ENCODE measurements at places on chromosomes 11 and 22. TPM values are rescaled to one million over a fixed set of nuclear protein-coding genes. Genes with fewer than 3 reads are reported as not detected.

GRCh38 chr11:115357066-115357465 lies 147.1 kb downstream of the CADM1 start:
- DNase-seq = no peak

GRCh38 chr22:46366801-46367706 lies 31.5 kb downstream of the TRMU start:
- DNase-seq = no peak

DNA sequence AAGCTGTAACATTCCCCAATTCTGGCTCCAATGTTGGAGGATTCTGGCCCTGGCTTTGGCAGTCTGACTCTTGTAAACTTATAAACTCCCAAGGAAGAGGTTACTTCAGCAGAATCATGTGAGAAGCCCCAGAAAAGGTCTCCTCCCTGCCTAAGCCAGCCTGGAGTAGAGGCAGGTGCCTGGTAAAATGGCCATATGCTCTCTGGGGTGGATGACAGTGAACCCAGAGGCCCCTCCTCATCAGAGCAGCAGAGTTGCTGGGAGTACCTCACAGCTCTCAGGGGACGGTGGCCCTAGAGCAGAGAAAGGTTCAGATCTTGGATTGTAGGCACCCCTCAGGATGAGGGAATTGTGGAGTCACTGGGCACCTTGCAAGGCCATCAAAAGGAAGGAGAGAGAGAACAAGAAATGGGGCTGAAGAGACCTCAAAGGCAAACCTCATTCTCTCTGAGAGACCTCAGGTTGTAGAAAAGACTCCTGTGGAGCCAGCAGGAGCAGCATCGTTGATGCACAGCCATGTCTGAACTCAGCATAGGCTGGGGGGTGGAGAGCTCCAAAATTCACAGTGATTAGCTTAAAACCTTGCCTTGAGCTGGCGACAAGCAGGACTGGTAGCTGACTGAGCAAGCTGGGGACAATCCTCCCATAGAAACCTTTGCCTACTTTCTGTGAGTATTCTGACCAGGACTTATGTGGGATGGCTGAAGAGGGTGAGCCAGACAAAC lies 4.9 kb upstream of the P2RY6 start:
- DNase-seq = no peak

ZDHHC5 gene
- total RNA-seq = 99.1 TPM

SLC39A13 gene
- total RNA-seq = 52.2 TPM

All from lower leg skin (tissue), 4 donors.